ENCODE measurements at places on chromosomes 7 and 10. TPM values are rescaled to one million over a fixed set of nuclear protein-coding genes. Genes with fewer than 3 reads are reported as not detected.

The ITIH2 gene
- total RNA-seq = 1.6 TPM

The SH2B2 gene
- 5.7 TPM for total RNA-seq

The WAC gene
- 78.3 TPM for total RNA-seq

The NPY4R gene
- not detected for total RNA-seq

The ITGB8 gene
- 12.5 TPM for total RNA-seq

The FXYD4 gene
- not detected for total RNA-seq

The SFTPA1 gene
- total RNA-seq = not detected

The KIF5B gene
- 52.2 TPM for total RNA-seq

The SPDYE11 gene
- total RNA-seq = not detected

The PLEKHS1 gene
- total RNA-seq = 0.52 TPM

The NUTM2A gene
- 1.0 TPM for total RNA-seq

The ANKRD1 gene
- total RNA-seq = 14.1 TPM

The UCN3 gene
- not detected for total RNA-seq

The C7orf57 gene
- not detected for total RNA-seq

The ABCB4 gene
- under 0.01 TPM for total RNA-seq

The TAF6 gene
- total RNA-seq = 11.0 TPM

The RPEL1 gene
- total RNA-seq = not detected

The CCDC172 gene
- not detected for total RNA-seq

The H2BK1 gene
- not detected for total RNA-seq

The HPSE2 gene
- total RNA-seq = under 0.01 TPM

The CCM2 gene
- 28.7 TPM for total RNA-seq

The NODAL gene
- total RNA-seq = not detected

The HTRA1 gene
- 69.9 TPM for total RNA-seq

The SUFU gene
- total RNA-seq = 4.2 TPM

The MUC12 gene
- not detected for total RNA-seq

The LRIT1 gene
- not detected for total RNA-seq

The TAS2R4 gene
- 4.2 TPM for total RNA-seq

The CNPY1 gene
- 0.52 TPM for total RNA-seq

The MYH16 gene
- not detected for total RNA-seq

The TET1 gene
- 15.1 TPM for total RNA-seq

The MKX gene
- total RNA-seq = 5.2 TPM

The TMEM176A gene
- 11.0 TPM for total RNA-seq

The SPRN gene
- 0.52 TPM for total RNA-seq

The PTF1A gene
- not detected for total RNA-seq

The PRF1 gene
- total RNA-seq = 2.1 TPM

The WDR37 gene
- 12.5 TPM for total RNA-seq

The MRPS33 gene
- total RNA-seq = 31.8 TPM

The ZNF488 gene
- total RNA-seq = 1.6 TPM

The TDRD1 gene
- 0.52 TPM for total RNA-seq

The STEAP1B gene
- total RNA-seq = 4.7 TPM

Data from skeletal muscle tissue (tissue), 5 donors.